Osteoblast (primary cell): ENCODE measurements at places on chromosomes 16 and 17. TPM values are rescaled to one million over a fixed set of nuclear protein-coding genes. Genes with fewer than 3 reads are reported as not detected.

- H3K27me3 ChIP-seq = no peaks in the 10 kb centered on the region
- peak; percentile 59 for DNase-seq
- H3K4me1 ChIP-seq = no peaks in the 10 kb centered on the region
- H3K36me3 ChIP-seq = no peaks in the 10 kb centered on the region
- H3K27ac ChIP-seq = no peak overlapping the region
Measured at GRCh38 chr16:84959784-84960417, 51.4 kb downstream of the ZDHHC7 start.

Gene KRTAP9-4
- not detected in 2 replicates for total RNA-seq

- no peak overlapping the region for H3K4me3 ChIP-seq
- no peaks in the 10 kb centered on the region for H3K36me3 ChIP-seq
- H3K27me3 ChIP-seq = no peaks in the 10 kb centered on the region
- no peak overlapping the region for H3K27ac ChIP-seq
Measured at GRCh38 chr17:5225668-5226457, 8.8 kb downstream of the SCIMP start.

Gene MT4
- not detected in 2 replicates for total RNA-seq

- no peaks in the 10 kb centered on the region for H3K27me3 ChIP-seq
- H3K4me3 ChIP-seq = peak overlapping the region; percentile 98
- peaks cover 20% of the 10 kb centered on the region for H3K4me1 ChIP-seq
- DNase-seq = no peak
- peaks cover 60% of the 10 kb centered on the region for H3K36me3 ChIP-seq
Measured at GRCh38 chr16:69338557-69339288, 641 bp downstream of the COG8 start.

Gene HCRT
- total RNA-seq = not detected in 2 replicates

Gene MYH2
- not detected in 2 replicates for total RNA-seq

Gene C17orf50
- total RNA-seq = not detected in 2 replicates

Gene QRICH2
- total RNA-seq = 2.9 and 3.6 TPM in 2 replicates

GRCh38 chr17:29560316-29560715 lies 6.5 kb downstream of the ABHD15 start:
- H3K27ac ChIP-seq = no peak overlapping the region
- no peak overlapping the region for H3K4me3 ChIP-seq
- H3K36me3 ChIP-seq = peaks cover 5% of the 10 kb centered on the region
- no peaks in the 10 kb centered on the region for H3K27me3 ChIP-seq
- DNase-seq = no peak

DNA sequence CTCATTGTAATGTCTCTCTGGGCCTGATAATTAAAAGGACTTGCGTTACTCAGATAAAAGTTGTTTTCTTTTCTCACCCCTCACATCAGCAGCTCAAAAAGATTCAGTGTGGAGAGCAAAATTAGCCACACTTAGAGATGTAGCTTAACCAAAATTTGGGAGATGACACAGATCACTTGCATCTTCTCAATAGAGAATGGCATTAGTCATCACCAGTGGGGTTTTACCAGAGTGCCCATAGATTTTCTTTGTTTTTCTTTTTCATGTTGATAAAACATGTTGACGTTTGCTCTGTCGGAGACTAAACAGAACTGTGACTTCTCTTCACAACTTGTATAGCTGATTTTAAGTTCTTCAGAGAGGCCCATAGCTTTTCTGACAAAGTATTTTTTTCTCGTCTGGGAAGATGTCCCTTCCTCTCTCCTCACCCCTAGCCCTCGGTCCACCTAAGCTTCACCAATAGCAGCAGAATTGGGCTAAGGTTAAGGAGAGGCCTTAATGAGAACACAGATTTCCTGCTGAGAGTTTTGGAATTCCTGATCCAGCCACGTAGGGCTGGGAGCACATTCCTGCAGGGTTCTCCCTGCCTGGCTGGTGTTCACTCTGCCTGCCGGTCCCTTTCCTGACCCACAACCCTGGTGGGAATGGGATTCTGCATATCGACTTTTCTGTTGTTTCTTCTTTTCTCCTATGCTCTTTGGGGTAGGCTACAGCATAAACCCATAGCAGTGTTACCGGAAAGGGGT lies 92.6 kb downstream of the CACNG3 start:
- no peaks in the 10 kb centered on the region for H3K27me3 ChIP-seq
- no peak overlapping the region for H3K4me3 ChIP-seq
- H3K36me3 ChIP-seq = no peaks in the 10 kb centered on the region
- H3K27ac ChIP-seq = no peak overlapping the region
- H3K4me1 ChIP-seq = no peaks in the 10 kb centered on the region

- H3K27ac ChIP-seq = no peak overlapping the region
- H3K4me1 ChIP-seq = no peaks in the 10 kb centered on the region
- peaks cover 20% of the 10 kb centered on the region for H3K36me3 ChIP-seq
- no peak overlapping the region for H3K4me3 ChIP-seq
Measured at GRCh38 chr16:87425941-87426340, 33.8 kb downstream of the MAP1LC3B start.

DNA sequence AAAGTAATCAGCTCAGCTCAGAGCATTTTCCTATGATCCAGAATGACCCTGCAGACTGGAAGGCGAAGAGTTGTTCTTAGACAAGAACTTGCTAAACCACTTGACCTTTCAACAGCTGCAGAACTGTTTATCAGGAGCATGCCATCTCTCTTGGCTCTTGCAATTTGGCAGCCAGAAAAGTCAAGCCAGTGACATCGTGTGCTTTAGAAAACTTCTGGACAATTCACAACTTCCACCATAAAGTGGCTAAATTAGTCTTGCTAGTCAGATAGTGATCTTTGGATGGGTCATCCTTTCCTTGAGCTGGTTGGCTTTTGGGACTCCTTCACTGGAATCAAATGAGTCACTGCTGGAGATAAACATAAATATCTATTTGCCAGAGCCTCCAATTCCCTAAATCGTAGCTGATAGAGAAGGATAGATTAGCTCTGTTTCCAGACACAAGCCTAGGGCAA lies 146.5 kb downstream of the MAP2K6 start:
- no peak overlapping the region for H3K4me3 ChIP-seq
- H3K36me3 ChIP-seq = no peaks in the 10 kb centered on the region
- H3K27ac ChIP-seq = no peak overlapping the region
- no peak for DNase-seq
- H3K27me3 ChIP-seq = no peaks in the 10 kb centered on the region

DNA sequence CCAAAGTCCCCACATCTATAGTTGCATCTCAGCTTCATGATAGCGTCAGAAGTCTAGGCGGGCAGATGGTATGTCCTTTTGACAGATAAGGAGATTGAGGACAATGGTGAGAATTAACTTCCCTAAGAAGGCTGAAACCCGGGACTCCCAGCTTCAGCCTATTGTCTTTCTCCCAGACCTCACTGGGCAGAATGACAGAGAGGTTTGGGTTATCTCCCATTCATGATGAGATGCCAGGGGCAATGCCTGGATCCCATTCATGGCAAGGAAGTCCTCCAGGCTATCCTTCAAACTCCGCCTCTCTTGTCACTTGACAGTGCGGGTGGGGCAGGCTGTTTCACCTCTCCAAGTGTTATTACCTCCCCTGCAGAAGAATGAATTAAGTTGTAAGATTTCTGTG lies 100.3 kb downstream of the IRX5 start:
- no peak for DNase-seq
- no peak overlapping the region for H3K4me3 ChIP-seq
- peaks cover 5% of the 10 kb centered on the region for H3K4me1 ChIP-seq
- H3K27ac ChIP-seq = no peak overlapping the region

Gene KRTAP1-1
- total RNA-seq = 2.2 and 2.4 TPM in 2 replicates

Gene CRYBA1
- total RNA-seq = not detected in 2 replicates

- H3K4me3 ChIP-seq = no peak overlapping the region
- DNase-seq = no peak
- H3K4me1 ChIP-seq = no peaks in the 10 kb centered on the region
- no peaks in the 10 kb centered on the region for H3K36me3 ChIP-seq
Measured at GRCh38 chr16:60907645-60908044, 1128.6 kb downstream of the CDH8 start.

- peaks cover 52% of the 10 kb centered on the region for H3K36me3 ChIP-seq
- H3K4me3 ChIP-seq = no peak overlapping the region
- H3K4me1 ChIP-seq = peaks cover 56% of the 10 kb centered on the region
- peak overlapping the region; percentile 31 for H3K27ac ChIP-seq
- peak; percentile 50 for DNase-seq
Measured at GRCh38 chr17:7577327-7578199, 1.9 kb upstream of the CD68 start.

GRCh38 chr16:50916040-50916439 lies 174.2 kb downstream of the CYLD start:
- no peak for DNase-seq
- no peaks in the 10 kb centered on the region for H3K4me1 ChIP-seq
- no peaks in the 10 kb centered on the region for H3K27me3 ChIP-seq
- H3K36me3 ChIP-seq = no peaks in the 10 kb centered on the region
- no peak overlapping the region for H3K4me3 ChIP-seq
